ENCODE measurements at places on chromosomes 6 and 20.

GRCh38 chr6:164753517-164753916 lies 555.9 kb downstream of the C6orf118 start:
- DNase-seq = no peak

- DNase-seq = no peak
Measured at GRCh38 chr6:10655508-10656055, 38.8 kb downstream of the C6orf52 start.

GRCh38 chr6:84615113-84615850 lies 149.1 kb downstream of the TBX18 start:
- DNase-seq = no peak

DNA sequence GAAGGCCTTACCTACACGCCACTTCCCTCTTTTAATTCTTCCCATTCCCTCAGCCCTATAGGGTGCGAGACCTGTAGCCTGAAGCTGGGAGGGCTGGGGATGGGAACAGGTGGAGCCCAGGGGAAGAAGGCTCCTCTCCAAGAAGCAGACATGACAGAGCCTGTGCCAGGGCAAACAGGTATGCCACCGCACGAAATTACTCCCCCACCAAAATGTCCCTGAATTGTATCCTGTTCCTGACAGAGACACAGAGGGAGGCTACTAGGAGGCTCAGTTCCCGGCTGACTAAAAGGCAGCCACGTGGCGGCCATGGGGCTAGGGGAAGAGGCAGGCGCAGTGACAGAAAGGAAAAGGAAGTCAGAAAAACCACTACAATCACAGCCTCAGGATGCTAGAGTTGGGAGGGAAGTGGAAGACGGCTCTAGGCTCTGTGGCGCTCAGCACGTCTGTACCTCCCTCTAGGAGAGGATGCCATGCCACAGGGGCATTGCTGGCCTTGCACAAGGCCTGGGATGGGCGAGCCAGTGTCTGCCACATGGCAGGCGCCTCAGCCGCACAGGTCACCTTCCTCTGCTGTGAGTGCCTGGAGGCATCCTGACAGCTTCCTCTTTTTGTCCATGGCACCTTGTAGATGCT lies 27.7 kb downstream of the TFEB start:
- DNase-seq = peak; percentile 22

DNA sequence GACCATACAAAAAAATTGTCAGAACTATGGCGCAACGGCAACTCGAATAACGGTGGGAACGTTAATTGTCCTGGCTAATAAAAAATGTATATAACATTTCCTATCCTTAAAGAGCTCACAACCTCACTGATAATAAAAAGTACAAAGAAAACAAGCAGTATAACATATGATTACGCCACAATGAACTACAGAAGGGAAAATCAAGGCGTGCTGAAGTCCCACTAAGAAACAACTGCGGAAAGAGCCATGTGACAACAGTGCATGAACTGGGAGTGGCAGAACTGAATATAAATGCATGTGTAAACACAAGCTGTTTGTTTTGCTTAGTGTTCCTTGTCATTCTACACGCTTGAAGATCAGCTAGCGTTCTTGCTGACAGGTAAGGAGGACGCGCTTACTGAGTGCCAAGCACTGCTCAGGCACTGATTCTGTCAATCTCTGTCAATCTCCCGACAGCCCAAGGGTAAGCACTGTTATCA lies 466 bp upstream of the PSMB1 start:
- DNase-seq = peak; percentile 59

DNA sequence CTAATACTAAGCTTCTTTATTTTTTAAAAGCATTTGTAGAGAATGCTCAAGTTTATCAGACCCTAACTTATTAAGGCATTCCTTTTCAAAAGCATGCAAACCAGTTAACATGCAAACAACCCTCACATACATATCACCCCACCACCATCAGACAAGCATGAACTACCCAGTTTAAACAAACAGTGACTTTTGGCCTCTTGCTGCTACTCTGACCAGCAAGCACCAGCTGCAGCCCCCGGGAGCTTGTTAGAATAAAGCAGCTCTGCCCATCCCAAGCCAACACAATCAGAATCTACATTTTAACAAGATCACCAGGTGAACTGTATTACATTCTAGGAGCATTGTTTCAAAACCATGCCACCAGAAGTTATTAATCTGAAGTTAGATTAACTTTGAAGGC lies 5.9 kb upstream of the NUP153 start:
- no peak for DNase-seq

- DNase-seq = no peak
Measured at GRCh38 chr20:61205769-61206168, 46.3 kb upstream of the CDH4 start.

- no peak for DNase-seq
Measured at GRCh38 chr20:47985092-47985850, 200.0 kb upstream of the SULF2 start.

DNA sequence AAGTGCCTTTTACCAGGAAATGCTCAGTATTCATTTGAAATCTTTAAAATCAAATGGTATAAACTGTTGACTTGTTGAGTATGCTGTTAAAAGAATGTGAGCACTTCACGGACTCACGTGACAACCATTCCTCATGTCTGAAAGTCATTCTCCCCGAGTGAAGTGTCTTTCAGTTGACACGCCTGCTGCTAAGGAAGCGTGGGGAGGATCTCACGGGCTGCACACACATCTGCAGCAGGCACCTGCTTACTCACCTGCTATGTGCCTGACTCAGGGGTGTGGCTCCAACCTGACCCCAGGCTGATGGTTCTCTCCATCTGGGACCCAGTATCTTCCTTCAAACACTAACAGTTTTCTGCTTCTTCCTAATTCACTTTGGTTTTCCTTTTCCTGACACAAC lies 32.7 kb downstream of the WDR27 start:
- no peak for DNase-seq

GRCh38 chr6:29743025-29743424 lies 19.8 kb downstream of the HLA-F start:
- DNase-seq = no peak

- DNase-seq = no peak
Measured at GRCh38 chr6:50819466-50819903, 814 bp downstream of the TFAP2B start.

DNA sequence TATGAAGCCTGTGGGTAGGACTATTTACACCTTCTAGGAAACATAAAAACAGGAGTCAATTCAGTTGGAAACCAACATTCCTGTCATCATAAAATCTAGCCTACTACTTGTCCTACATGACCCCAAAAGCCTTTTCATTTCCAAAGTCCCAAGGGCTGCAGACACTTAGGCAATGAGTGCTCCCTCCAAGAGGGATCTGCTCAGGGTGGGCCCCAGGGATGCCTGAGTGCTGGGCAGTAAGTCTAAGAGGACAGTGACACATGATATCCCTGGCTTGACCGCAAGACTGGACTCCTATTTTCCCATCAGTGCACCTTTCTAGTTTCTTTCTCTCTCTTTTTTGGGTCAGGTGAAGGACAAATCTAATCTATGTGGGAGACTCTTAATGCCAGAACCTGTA lies 1101.3 kb downstream of the GRIK2 start:
- DNase-seq = no peak

- no peak for DNase-seq
Measured at GRCh38 chr6:140542863-140543262, 1168.4 kb upstream of the CITED2 start.

DNA sequence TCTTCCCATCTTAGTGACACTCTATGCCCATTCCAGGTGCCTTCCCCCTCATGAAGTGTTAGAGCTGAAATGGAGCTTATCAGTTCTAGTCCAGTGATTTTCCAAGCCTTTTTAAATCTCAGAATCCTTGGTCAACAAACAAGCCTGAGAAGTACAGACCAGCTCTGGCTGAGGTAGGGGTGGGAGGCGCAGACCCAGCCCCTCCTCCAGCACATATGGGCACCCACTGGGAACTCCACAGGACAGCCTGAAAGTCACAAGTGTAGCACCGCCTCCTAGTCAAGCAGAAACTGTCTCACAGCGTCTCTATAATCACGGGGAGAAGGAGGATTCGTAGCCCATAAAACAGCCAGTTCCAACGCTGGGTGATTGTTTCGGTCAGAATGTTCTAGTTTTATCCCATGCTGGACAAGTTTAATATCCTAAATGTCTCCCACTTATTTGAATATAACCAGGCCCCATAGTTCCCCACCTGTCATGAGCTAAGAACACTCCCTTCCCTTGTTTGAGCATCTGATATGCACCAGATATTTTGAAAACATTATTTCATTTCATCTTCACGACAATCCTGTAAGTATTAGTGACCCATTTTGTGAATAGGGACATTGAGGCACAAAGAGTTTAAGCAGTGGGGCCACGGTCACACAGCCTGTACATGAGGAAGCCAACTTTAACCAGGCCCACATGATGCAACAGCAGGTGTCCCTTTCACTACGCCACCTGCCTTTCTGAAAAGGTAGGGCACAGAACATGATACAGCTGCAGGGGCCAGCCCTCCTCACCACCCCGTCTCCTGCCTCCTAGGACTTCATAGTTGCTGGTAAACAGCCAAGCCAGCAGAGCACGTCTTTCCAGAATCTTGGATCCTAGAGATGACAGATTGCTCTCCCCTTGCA lies 40.1 kb downstream of the TRAF3IP2 start:
- no peak for DNase-seq

DNA sequence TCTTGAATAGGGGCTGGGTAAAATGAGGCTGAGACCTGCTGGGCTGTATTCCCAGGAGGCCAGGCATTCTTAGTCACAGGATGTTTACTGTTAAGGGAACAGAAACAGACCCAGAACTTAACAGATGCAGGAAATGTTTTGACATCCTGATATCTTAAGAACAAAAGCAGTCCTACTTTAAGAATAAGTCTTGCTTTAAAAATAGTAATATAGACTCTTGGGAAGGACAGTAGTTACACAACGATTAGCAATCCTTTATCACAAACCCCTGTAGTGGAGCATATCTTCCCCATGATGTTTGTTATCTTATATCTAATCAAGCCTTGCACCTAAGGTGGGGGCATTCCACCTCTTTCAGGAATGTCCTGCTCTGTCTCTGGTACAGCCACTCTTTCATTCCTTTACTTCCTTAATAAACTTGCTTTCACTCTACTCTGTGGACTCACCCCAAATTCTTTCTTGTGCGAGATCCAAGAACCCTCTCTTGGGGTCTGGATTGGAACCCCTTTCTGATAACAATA lies 493.7 kb upstream of the SULF2 start:
- no peak for DNase-seq

- DNase-seq = no peak
Measured at GRCh38 chr6:143139239-143139784, 78.6 kb downstream of the AIG1 start.

DNA sequence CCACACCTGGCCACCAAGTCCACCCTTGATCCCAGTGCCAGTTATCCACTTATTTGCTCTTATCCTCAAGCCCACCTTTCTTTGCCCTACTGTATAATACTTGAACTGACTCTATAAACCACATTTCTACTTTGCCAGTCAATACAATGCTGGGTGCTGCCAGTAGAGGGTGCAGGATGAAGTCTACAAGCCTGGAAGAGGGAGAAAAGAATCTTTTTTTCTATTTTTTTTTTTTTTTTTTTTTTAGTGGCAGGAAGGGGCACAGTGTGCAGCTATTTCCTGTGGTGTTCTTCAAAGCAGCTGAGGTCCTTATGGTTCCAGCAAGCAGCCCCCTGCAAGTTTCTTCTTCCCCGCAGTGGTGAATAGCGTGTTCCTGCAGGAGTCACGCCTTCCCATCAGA lies 22.2 kb upstream of the GABRR1 start:
- no peak for DNase-seq

DNA sequence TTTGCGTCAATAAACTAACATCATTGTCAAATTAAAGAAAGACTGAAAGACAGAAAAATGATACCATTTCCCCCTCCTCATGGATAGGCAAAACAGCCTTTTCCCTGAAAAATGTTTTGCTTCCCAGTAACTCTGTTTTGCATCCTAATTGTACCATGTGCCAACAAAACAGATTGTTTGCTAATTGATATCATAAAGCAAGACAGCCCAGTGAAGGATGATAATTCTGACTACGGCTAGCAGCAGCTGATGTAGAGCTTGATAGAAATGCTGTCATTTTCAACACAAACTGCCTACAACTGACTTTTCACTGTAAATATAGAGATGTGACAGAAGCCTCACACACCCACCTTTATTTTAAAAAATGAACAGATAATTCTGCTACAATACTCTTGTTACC lies 1061.6 kb downstream of the HACE1 start:
- DNase-seq = no peak

- DNase-seq = no peak
Measured at GRCh38 chr6:169141671-169142537, 111.7 kb downstream of the THBS2 start.

DNA sequence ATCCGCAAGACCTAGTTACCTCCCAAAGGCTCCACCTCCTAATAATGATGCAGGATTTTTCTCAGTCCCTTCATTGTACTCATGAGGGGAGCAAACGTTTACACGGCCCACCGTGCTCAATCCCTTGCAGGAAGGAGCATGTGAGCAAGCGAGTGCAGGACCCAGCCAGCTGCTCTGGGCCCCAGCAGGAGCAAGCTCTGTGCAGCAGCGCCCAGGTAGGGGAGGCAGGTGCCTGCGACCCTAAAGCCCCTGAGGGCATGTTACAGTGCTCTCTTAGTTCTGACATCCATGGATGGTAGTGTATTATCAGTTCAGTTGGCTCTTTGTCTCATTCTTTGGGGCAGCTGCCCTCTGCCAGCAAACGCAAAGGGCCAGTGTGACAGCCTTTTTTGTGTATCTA lies 143.4 kb downstream of the TBXT start:
- DNase-seq = no peak

- no peak for DNase-seq
Measured at GRCh38 chr20:57321142-57321541, 8.5 kb upstream of the SPO11 start.

GRCh38 chr6:129448965-129449364 lies 261.0 kb downstream of the ARHGAP18 start:
- DNase-seq = no peak

DNA sequence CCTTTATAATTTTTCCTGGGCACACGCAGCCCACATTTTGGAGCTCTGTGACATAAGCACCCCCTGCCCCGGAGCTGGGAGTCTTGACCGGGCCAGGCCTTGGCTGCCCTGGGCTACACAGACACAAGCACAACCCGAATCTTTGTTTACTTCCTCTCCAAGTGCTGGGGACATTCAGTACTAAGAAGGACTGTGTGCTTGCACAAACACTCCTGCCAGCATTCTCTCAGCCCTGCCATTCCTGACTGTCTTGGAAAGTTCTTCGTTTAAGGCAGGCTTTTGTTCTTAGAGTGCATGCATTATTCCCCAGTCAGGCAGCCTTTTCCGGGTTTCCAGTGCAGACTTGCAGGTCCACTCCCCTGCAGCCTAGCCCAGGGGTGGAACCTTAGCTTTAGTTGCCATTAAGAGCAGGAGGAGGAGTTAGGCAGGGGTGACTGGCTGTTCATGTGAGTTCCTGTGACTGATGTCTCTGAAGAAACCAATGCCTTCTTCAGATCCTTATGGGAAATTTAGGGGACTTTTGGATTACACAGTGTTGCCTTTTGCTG lies 28.6 kb downstream of the FOXO3 start:
- no peak for DNase-seq

DNA sequence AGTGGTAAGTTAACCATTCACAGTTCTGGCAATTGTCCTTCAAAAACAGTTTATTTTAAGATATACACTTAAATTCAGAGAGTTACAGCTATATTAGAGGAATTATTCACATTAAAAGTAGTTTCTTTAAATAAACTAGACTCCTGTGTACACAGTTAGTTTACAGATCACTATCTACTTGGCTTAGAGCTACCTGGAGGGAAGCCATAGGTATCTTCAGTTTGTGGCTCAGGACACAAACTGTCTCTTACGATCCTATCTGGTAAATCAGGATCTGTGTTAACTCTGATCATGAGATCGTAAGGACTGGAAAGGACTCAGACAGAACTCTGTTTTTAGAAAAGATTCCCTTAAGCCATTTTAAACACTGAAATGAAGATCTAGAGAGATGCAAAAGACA lies 160.9 kb downstream of the REV3L start:
- no peak for DNase-seq
